ENCODE measurements at places on chromosomes 3 and 15.

DNA sequence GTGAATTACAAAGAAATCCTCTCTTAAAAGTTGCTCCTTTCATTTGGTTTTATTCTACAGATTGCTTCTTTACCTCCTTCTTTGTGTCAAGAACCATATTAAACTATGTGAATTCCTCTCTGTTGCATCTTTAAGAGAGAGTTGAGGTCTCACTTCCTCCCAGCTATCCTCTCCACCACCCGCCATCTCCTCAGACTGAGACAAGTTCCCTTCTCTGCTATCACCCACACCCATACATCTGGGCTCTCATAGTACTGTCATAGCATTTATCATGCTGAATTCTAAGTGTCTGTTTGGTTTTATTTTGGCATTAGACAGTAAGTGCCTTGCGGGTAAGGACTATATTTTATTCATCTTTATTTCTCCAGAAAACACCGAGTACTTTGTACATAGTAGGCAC lies 54.2 kb downstream of the B3GALNT1 start:
- no peak for DNase-seq

DNA sequence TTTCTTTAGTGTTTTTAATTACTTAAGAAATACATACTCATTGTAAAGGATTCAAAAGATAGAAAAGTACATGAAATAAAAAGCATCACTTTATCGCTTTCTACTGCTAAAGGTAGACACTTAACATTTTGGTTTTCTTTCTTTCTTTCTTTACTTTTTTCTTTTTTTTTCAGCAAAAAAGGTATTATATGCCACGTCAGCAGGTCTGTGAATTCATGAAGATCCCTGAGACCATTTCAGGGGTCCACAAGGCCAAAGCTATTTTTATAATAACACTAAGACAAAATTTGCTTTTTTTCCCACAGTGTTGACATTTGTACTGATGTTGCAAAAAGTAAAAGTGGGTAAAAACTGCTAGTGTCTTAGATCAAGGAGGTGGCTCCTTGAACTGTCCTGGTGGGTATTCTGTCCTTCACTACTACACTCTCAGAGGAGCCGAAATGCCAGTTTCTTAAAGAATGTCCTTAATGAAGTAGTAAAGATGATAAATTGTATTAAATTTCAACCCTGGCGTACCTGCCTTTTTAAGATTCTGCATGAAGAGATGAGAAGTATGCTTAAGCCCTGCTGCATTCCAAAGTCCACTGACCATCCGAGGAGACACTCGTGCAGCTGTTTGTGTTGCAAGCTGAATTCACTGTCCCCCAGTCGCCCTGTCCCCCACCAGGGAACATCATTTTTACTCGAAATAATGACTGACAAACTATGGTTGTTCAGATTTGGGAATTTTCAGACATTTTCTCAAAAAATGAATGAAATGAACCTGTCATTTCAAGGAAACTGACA lies 106.7 kb upstream of the PIAS1 start:
- no peak for DNase-seq

DNA sequence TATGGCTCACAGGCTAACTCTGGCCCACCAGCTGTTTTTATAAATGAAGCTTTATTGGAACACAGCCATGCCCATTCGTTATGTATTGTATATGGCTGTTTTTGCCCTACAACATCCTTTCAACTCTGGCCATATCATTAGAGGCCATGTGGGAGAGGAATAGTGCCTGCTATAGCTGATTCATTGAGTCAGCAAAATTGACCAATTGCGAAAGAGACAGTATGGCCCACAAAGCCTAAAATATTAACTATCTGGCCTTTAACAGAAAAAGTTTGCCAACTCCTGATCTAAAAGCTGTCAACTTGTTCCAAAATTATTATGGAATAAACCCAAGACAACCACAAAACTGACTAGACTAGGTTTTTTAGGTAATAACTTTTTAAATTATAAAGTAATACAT lies 1.4 kb downstream of the NR1I2 start:
- DNase-seq, result no peak

DNA sequence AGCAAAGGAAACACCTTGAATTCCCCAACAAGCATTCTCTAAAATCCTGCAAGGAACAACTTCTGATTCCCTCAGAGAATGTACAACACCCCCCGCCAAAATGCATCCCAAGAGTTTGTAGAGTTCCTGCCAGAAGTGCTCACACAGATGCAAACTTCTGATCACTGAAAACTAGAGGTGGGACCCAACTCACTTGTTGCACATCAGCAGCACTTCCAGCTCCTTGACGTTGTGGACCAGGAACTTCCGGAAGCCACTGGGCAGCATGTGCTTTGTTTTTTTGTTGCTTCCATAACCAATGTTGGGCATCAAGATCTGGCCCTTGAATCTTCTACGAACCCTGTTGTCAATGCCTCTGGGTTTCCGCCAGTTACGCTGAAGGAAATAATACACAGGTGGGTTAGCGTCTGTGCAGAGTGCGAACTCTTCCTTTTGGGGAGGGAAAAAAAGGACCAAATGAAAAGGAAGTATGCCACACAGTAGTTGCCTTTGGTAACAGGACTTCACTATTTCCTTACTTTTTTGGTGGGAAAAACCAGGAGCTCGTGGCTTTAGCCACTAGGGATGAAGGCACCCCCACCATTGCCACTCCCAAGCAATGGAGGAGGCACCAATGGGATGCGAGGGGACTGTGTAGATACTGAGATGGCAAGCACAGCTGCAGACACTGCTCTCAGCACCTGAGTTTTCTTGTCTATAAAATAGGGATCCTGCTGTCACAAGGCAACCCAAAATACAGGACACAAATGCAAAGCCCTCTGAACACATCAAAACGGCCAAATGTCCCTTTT lies 2.0 kb downstream of the RPL32 start:
- DNase-seq, result no peak

DNA sequence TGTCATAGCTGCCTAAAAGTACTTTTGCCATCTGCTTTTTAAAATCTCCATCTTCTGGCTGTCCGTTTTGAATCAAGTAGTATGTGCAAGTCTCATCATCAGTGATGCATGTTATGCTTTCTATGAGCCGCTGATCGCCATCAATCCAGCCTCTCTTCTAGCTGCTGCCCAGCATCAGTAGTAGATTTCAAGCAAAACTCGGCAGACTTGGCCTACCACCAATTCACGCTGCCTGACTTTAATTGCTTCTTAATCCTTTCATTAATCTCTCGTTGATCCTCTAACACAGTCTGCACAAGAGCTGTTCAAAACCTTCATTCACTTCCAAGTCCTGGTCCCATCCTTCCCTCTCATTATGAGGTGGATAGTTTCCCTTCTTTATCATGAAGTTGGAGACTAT lies 104.9 kb downstream of the NSUN3 start:
- no peak for DNase-seq

DNA sequence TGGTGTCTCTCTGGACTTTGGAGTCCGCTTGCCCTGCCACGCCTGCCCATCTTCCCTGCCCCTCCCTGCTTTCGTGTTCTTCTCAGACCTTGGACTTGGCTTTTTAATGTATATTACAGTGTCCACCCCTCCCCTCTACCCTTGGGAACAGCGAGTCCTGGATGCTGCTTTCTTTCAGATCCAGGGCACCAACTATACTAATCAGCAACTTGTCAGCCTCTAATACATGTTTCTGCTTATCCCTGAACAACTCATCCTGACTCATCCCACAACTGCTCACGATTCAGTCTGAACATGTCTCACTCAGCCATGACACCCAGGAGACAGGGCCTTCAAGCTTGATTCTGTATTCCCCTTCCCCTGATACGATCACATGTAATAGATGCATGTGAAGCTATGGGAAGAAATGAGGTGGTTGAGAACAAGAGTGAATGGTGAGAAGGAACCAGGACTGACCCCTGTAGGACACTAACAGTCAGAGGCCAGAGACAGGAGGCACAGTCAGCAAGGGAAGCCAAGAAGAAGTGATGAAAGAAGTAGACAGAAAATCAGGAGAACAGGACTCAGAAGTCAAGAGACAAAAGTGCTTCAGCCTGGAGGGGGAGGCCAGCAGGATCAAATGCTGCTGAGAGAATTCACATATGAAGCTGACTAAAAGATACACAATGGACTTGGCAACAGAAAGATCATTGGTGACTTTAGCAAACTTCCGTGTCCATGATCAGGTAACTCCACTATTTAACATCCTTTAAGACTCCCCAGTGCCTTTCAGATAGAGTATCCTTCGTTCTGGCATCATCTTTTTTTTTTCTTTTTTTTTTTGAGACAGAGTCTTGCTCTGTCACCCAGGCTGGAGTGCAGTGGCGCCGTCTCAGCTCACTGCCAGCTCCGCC lies 35.4 kb downstream of the BCL2L10 start:
- no peak for DNase-seq

DNA sequence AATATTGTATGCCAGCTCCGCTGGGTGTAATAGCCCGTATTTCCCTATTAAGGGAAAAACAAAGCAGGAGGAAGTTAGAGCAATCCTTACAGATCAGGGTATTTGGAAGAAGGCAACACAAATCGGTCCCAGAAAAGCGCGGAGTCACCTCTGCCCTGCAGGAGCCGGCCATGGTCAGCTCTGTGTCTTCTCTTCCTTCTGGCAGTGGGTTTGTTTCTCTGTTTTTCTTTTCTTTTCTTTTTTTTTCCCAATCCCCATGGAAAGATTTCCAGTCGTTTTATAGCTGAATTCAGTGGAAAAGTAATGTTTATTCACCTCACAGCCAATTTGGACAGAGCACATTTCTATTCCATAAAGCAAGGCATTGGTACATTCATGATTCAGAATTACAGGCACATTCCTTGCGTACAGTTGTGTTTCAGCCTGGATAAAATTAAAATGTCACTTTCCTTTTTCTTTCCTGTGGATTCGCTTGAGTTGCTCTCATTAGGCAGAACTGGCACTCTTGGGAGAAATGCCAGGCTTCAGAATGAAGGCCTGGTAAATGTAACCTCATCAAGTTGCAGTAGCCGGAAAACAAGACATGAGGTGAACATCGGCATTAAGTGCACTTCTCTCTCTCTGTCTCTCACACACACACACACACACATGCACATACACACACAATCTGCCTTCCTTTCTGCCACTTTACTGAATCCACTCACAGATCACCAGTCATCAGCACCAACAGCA lies 204.5 kb upstream of the UBE2E1 start:
- no peak for DNase-seq

GRCh38 chr3:5464649-5465048 lies 277.1 kb downstream of the EDEM1 start:
- DNase-seq, result no peak

DNA sequence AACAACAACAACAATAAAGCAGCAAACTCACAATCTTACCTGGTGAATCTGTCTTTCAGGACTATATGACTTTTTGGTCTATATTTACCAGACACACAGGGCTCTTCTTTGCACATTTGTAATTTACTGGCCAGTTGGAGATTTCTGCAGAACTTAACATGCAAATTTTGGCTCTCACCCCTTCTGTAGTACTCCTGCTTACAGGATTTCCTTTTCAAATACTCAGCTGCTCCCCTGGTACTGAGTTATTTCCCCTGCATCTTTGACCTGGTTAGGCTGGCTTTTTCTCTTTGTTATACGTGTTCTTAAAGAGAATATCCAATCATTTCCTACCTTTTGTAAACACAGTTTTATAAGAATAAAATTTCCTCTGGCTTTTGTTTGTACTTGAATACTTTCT lies 228.0 kb downstream of the MBNL1 start:
- DNase-seq, result no peak

GRCh38 chr15:61124195-61124594 lies 104.9 kb downstream of the RORA start:
- DNase-seq, result no peak

GRCh38 chr3:170180079-170180907 lies 1.2 kb downstream of the PHC3 start:
- no peak for DNase-seq

- no peak for DNase-seq
These were observed 7.3 kb downstream of the FYCO1 start for GRCh38 chr3:45988362-45988761.

DNA sequence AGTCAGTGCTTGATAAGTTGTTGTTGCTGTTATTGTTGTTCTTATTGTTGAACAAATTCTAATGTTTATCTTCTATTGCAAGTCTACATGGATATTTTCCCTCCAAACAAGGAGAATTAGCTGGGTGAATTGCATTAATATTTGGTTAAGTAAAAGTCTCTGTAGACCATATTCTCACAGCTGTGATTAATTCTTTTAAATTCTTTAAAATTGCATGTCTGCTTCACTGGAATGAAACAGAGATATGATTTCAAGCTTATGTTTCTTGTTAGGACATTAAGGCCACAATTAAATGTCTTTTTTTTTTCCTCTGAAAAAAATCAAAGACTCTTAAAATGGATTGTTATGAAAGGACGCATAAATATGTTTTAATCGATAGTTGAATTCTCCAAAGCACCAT lies 153.4 kb downstream of the EBLN2 start:
- no peak for DNase-seq

- no peak for DNase-seq
These were observed 530.7 kb upstream of the CFAP20DC start for GRCh38 chr3:59580499-59580898.

GRCh38 chr3:179716226-179716625 lies 63.4 kb downstream of the USP13 start:
- DNase-seq, result no peak

GRCh38 chr15:70251246-70251990 lies 153.7 kb upstream of the TLE3 start:
- peak; percentile 42 for DNase-seq
